ENCODE measurements at places on chromosomes 11 and 22.
A peak's percentile ranks its signal among the peaks of the same experiment; 100 is the strongest.

DNA sequence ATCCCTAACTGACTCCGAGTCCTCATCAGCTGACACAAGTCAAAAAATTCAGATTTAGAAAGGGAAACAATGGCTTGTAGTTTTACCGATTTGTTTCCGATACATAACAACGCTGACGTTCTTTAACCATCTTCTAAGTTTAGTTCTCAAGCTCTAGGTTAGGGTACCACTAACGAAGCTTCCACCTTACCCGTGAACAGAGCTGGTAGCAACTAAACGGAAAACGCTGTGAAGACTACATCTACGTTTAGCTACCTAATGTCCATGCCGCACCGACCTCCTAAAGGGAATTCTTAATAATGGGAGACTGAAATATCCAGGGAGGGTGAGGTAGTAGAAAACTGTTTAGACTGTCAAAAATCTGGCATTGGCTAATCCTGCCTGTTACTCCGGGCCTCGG lies 1.0 kb downstream of the NUP98 start:
- DNase-seq: no peak

DNA sequence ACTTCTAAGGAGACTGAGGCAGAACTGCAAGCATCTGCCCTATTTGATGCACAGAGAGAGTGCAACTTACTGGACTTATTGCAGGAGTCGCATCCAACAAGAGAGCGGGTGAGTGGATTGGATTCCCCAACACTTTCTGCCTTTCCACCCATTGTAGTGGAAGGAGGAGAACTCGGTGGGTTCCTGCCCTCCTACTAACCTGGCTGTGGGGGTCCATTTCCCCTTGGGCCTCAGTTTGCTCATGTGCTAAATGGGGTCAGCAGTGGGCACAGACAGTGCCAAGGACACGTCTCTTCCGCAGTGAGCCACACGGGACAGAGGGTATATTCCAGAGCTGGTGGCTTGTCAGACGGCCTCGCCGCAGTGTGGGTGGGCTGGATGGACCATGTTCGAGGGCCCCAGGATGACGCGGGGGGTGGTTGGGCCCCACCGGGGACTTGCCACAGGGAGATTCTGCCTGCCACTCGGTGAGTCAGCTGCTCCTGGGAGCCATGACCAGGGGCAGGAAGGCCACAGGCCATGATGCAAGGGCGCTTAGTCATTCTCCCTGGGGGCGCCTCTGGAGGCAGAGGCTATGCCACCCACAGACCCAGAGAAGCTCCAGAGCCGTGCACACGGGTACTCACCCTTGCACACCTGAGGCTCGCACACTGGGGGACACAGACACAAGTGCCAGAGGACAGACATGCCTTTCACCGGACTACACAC lies 8.2 kb downstream of the ALX4 start:
- no peak for DNase-seq

DNA sequence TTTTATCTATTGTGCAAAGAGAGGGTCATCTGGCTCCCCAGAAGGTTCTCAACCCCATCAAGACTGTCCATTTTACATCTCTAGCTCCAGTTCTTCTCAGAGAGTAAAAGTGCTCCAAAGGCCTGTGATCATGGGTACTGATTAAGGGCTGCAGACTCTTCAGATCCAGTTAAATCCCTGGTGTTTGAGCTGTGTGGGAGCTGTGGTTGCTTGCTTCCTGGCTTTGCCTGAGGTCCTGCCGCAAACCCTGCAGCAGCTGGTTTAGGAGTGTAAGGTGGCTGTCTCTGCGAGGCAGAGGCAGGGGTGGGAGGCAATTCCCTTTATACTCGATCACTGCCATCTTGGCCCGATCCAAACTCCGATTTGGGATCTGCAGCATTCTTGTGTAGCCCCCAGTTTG lies 1.2 kb downstream of the MRPL17 start:
- DNase-seq: peak; percentile 34

- DNase-seq: no peak
These were observed 3.1 kb upstream of the CAVIN3 start for GRCh38 chr11:6323291-6323905.

GRCh38 chr11:8831861-8832260 lies 79.1 kb upstream of the AKIP1 start:
- no peak for DNase-seq

DNA sequence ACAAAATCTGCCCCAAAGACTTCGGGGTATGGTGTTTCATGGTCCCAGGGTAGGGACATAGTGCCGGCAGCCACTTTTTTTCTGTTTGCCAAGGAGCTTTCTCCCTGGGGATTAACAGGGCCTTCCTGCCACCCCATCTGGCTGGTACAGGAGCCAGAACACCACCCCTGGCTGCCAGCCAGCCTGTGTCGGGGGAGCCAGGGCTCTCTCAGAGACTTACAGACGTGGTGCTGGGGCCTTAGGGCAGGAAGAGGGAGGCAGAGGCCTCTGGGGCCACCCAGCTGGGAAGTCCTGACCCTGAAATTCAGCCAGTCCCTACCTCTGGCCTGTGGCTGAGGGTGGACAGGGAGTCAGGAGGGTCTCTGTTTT lies 52.4 kb upstream of the CDON start:
- peak; percentile 44 for DNase-seq

DNA sequence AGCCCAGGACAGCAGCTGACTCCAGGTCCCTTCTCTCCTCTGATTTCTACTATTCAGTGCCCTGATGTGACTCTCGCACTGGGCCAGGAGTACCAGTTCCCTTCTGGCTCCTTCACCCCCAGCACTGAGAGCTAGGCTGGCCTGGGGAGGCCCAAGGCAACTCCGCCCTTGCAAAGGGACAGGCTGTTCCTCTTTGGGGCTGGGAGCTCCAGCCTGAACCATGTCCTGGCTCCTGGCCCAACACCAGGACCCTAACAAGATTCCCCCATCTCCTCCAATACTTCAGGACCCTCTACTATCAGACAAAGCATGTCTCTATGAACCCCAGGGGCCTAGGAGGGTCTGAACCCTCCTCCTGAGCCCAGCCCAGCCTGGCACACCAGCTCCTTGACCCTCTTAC lies 12.5 kb downstream of the CREB3L1 start:
- no peak for DNase-seq

- DNase-seq: no peak
These were observed 805.2 kb upstream of the CCDC90B start for GRCh38 chr11:84091212-84091986.

DNA sequence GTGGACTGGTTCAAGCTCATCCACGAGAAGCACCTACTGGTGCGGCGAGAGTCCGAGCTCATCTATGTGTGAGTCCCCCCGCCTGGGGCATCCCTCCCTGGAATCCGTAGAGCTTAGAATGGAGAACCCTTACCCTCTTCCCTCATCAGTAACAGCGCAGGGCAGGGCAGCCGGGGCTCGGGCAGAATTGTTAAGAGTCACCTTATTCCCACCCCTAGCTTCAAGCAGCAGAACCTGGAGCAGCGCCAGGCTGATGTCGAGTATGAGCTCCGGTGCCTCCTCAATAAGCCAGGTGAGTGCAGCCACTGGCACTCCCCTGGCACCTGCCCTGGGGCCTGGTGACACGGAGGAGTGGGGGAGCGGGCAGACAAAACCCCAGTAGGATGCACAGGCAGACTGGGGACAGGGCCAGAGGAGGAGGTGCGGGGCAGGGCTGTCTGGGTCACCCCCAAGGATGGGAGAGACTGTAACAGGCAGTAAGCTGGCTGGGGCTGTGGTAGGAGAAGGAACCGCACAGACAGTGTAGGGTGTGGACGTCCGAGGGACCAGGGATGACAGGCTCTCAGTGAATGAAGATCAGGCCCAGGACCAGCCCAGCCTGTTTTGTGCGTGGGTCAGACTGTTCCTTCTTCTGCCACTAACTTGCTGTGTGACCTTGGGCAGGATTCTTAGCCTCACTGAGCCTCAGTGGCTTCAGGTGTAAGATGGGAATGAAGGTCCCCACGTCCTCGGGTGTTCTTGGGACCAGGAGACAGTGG lies 20.4 kb downstream of the C22orf23 start:
- no peak for DNase-seq

DNA sequence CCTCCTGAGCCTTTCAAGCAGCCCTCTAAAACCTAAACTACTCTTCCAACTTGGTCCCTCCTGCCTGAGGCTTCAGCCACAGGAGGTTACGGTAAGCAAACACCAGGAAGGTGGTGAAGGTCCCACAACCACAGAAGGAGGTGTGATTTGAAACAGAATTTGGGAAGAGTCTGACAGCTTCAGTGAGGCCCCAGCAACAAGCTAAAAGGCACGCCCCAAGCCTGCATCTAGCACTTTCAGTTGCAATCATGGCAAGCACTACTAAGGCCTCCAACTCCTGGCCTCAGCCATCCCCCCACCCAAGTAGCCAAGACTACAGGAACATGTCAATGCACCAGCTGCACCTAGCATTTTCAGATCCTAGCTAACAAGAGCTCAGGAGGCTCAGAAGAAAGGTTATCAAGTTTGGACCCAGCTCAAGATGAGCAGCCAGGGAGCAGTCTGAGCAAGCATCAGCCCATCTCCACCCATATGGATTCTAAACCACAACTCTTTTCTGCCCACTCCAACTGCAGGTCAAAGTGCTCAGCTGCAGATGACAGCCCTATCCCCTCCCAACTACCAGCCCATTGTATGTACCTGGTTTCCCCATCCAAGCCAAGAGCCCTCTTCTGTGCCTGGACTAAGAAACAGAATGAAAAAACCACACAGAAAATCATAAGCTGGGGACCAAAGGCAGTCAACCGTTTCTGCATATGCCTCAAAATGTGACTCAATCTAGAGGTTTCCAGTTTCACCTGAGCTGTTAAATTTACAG lies 10.4 kb upstream of the AHNAK start:
- peak; percentile 55 for DNase-seq

- peak; percentile 11 for DNase-seq
These were observed 705 bp downstream of the CLDN5 start for GRCh38 chr22:19523240-19524169.

- no peak for DNase-seq
These were observed 24.7 kb downstream of the CHEK1 start for GRCh38 chr11:125649465-125650166.

DNA sequence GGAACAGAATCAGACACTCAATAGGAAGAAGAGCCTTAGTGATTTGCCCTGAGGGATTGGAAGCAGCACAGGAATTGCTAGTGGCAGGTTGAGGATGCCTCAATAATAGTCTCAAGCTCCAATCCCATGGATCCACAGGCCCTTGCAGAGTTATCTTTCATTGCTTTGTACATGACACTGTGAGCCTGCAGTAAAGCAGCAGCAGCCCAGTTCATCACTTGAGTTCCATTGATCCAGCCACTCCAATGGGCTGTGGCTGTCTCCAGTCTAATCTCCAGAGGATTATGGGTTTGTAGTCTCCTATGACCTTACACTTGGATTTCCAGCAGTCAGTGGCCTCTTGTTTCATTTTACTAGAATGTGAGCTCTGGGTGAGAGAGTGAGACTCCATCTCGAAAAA lies 45.4 kb downstream of the AAMDC start:
- DNase-seq: no peak

GRCh38 chr22:17733466-17733865 lies 40.8 kb downstream of the BID start:
- no peak for DNase-seq

DNA sequence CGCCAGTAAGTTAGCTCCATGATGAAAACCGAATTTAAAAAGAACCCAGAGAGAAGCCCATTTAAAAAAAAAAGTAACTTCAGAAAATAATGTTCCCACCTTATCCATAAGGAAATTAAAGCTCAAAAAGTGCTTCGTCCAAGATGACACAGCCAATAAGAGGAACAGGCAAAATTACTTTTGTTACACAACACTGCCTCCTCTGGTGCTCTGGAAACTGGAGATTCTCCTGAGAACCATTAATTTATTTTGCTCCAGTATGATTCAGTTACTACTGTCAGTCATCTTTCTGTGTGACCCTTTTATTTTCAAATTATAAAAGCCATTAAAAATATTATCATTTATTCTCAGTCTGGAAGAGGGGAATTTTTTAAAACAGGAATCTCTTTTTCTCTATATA lies 2.0 kb downstream of the IFT27 start:
- peak; percentile 64 for DNase-seq

Measured in hematopoietic multipotent progenitor cell treated with erythropoietin and hydrocortisone succinate and interleukin-3 and kit ligand, for 8 days (in vitro differentiated cells).